ENCODE measurements at places on chromosomes 2 and 18. TPM values are rescaled to one million over a fixed set of nuclear protein-coding genes. Genes with fewer than 3 reads are reported as not detected.
A peak's percentile ranks its signal among the peaks of the same experiment; 100 is the strongest.

The CCDC150 gene
- 4.4 TPM for total RNA-seq

The SLC30A3 gene
- total RNA-seq, result 6.5 TPM

The CFAP65 gene
- total RNA-seq, result 0.26 TPM

The GAD1 gene
- 9.9 TPM for total RNA-seq

The ERFE gene
- 25.3 TPM for total RNA-seq

The CCDC74A gene
- total RNA-seq, result 117 TPM

The MYO7B gene
- total RNA-seq, result 6.1 TPM

The PARD6G gene
- total RNA-seq, result 8.8 TPM

The GRP gene
- not detected for total RNA-seq

The TLK1 gene
- total RNA-seq, result 17.4 TPM

The RNF125 gene
- 0.36 TPM for total RNA-seq

- peak; percentile 39 for DNase-seq
Measured at GRCh38 chr2:177604271-177605065, 211.9 kb downstream of the AGPS start.

DNA sequence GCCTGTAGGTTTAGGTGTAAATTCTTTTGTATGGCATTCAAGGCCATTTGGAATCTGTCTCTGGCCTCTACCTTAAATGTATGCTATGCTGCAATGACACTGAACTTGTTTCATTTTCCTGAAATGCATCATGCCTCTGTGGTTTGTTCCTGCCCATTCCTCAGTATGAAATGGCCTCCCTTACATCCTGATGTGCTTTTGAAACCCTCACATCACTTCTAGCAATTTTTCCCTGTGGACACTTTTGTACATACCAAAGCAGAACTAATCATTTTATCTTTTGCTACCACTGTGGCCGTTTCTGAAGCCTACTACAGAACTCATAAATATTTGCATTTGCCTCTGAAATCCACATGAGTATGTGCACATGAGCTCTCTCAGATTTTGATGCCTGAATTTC, 557.2 kb downstream of the ERBB4 start:
- DNase-seq, result no peak

GRCh38 chr2:65834062-65834461, 401.7 kb upstream of the SPRED2 start:
- DNase-seq, result no peak

DNA sequence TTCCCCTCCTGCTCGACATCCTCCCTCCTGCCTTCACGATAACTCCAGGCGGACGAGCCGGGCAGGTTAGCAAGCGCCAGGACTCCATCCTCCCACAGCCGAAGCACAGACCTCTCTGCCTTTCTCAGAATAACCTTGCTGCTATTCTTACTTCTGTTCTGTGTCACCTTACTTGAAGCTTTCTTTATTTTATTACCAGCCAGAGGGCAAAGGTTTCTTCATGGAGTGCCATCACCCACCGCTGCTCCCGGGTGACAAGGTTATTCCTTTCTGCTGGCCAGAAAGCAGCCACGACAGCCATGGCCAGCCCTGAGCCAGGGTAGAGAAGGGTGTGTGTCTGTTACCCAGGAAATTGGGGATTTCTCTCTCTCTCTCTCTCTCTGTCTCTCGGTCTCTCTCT, 227.1 kb downstream of the ANAPC1 start:
- no peak for DNase-seq
